ENCODE measurements at places on chromosomes 11 and 22. TPM values are rescaled to one million over a fixed set of nuclear protein-coding genes. Genes with fewer than 3 reads are reported as not detected.

The GNAZ gene
- 15.7 TPM for total RNA-seq

The GPR83 gene
- 0.15 TPM for total RNA-seq

The RFPL3 gene
- total RNA-seq: not detected

The RAC2 gene
- total RNA-seq: 10.5 TPM

The ARHGEF17 gene
- total RNA-seq: 28.8 TPM

The MGAT3 gene
- total RNA-seq: 3.9 TPM

The MUC2 gene
- total RNA-seq: 0.66 TPM

The CYTH4 gene
- total RNA-seq: 10.5 TPM

The GUCY1A2 gene
- total RNA-seq: 4.9 TPM

Data from breast epithelium (tissue), 4 donors.